ENCODE measurements at places on chromosomes 13 and 19.

DNA sequence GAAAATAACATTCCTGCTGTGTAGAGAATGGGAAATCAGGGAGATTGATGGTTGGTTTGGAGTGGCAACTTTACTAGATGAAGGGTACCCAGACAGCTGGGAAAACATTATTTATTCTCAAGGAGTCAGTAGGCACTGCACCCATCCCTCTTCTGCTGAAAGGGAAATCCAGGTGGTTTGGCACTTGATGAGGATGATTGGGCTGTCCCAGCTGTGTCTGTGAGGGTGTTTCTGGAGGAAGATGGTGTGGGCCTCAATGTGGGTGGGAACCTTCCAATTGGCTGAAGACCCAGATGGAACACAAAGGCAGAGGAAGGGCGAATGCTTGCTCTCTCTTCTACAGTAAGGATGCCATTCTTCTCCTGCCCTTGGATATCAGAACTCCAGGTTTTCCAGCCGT lies 10.4 kb upstream of the SACS start:
- no peak for DNase-seq

GRCh38 chr19:41442473-41443355 lies at the start of gene ERICH4:
ERICH4 (plus strand) TSS chr19:41443156; CDS start chr19:41443170, 14 bp downstream.
- DNase-seq, result no peak

- peak; percentile 73 for DNase-seq
Observed at GRCh38 chr19:6091771-6092291, 18.5 kb downstream of the RFX2 start.

DNA sequence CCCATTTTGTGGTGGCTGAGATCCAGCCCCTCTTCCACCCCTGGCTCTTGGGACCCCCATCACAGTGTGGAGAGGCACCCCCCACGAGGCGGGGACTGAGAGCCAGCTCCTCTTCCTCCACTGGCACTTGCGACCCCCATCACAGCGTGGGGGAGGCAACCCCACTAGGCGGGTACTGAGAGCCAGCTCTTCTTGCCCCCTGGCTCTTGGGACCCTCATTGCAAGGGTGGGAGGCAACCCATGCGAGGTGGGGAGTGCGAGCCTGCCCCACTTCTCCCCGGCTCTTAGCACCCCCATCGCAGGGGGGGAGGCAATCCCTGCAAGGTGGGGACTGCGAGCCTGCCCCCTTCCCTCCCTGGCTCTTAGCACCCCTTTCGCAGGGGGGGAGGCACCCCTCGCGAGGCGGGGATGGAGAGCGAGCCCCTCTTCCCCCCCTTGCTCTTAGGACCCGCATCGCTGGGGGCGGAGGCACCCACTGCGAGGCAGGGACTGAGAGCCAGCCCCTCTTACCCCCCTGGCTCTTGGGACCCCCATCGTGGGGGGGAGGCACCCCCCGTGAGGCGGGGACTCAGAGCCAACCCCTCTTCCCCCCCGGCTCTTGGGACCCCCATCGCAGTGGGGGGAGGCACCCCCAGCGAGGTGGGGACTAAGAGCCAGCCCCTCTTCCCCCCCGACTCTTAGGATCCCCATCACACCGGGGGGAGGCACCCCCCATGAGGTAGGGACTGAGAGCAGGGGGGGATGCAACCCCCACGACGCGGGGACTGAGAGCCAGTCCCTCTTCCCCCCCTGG lies 364.6 kb upstream of the SPRY2 start:
- DNase-seq, result no peak

- peak; percentile 8 for DNase-seq
Observed at GRCh38 chr13:22018076-22018835, 347.4 kb downstream of the FGF9 start.

DNA sequence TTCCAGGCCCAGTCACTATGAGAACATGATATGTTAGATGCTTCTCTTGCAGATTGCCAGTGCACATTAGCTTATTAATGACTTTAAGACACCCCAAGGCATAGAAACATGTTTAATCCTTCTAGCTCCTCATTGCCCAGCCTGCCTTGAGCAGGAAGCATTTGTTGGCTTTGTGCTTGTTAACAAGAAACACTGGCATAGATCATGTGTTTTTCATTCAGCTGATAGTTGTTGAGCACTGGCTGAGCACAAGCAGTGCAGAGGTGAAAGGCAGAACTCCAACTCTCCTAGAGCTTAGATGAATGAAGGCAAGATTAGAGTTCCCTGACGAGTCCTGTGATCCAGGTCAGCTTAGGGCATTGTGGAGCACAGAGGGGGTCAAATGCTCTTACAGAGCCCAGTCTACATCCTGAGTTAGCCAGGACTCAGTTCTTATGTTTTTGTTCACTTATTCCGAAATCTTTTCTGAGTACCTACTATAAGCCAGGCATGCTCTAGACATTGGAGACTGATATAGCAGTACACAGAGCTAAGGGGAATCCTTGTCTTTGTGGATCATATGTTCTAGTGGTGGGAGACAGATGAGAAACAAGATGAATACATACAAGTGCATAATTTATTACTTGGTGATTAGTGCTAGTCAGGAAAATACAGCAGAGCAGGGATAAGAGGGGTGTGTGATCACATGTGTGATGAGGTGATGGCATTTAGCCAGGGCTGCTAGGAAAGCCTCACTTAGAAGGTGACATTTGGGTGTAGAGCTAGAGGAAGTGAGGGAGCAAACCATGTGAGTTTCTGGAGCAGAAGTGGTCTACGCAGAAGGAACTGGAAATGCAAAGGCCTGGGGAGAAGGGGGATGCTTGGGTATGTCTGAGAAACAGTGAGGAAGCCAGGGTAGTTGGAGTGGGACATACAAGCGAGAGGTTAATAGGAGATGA lies 101.2 kb downstream of the WASF3 start:
- no peak for DNase-seq

DNA sequence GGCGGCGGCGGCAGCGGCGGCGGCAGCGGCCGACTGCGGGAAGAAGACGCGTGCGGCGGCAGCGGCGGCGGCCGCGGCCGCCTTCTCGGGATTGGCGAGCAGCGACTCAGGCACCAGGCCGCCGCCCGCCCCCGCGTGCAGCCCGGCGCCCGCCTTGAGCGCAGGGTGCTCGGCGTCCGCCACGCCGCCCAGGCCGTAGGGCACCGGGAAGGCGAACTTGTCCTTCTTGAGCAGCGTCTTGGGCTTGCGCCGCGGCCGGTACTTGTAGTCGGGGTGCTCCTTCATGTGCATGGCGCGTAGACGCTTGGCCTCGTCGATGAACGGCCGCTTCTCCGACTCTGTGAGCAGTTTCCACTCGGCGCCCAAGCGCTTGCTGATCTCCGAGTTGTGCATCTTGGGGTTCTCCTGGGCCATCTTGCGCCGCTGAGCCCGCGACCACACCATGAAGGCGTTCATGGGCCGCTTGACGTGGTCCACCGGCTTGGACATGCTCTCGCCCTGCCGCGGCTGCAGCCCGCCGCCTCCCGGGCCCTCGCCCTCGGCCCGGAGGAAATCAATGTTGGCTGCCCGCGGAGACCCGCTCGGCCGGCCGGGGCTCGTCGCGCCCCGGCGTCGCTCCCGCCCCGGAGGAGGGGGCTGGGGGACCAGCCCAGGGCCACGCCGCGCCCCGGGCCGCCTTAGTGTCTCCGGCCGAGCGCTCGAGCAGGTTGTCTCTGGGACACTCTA lies 621 bp downstream of the SOX21 start:
- no peak for DNase-seq

GRCh38 chr19:54418930-54419800 lies 3.9 kb downstream of the TTYH1 start:
- no peak for DNase-seq

DNA sequence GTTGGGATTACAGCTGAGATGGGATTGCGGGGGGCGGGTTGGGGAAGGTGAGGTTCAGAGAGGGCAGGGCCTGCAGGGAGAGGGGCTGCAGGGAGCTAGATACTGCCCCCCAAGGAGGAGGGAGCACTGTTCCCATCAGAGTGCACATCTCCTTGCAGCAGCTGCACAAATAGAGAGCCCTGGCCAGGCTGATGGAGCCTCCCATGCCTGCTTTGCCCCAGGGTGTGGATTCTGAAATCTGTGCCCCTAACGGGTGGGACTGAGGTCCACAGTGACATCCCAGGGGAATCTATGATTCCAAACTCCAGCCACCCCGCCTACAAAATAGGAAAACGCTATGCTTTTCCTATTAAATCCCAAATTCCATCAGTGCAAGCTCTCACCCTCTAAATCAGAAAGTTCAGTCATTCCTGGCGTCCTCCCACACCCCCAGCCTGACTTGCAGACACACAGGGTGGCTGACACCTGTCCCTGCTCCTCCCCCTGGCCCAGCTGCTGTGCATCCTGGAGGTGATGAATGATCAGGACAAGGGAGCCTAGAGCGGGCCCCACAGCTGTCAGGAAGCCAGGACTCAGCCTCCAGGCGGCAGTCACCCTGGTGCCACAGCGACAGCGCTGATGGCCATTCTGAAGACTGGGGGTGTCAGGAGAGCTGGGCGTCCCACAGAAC lies 6.3 kb upstream of the CEACAM21 start:
- DNase-seq, result no peak

- DNase-seq, result peak; percentile 85
Observed at GRCh38 chr13:49495783-49496762, at the start of gene PHF11. PHF11 (plus strand) TSS chr13:49495953; CDS start chr13:49496002, 49 bp downstream.

DNA sequence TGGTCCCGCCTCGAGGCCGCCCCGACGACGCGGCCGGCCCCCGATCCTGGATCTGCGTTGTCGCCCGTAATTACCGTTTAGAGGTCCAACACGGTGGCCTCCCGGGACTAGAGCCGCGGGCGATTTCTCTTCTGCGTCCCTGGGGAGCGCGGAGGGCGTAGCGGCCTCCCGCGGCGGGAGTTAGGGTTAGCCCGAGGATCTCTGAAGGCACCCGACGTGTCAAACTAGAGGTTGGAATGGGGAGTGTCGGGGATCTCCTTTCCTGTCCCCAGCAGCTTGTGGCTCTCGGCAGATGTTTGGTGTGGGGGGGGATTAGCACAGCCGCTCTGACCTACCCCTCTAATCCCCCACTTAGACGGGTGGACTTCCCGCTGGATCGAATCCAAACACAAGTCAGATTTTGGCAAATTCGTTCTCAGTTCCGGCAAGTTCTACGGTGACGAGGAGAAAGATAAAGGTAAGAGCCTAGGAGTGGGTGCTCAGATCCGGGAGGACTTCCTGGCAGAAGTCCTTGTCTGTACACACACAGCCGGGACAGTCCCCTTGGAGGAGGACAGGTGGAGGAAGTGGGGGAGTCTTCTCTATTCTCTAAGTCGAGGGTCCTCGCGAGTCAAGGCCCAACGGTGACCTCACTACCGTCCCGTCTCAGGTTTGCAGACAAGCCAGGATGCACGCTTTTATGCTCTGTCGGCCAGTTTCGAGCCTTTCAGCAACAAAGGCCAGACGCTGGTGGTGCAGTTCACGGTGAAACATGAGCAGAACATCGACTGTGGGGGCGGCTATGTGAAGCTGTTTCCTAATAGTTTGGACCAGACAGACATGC lies 581 bp downstream of the CALR start:
- DNase-seq, result peak; percentile 33

- DNase-seq, result no peak
Observed at GRCh38 chr13:27482983-27483382, 32.6 kb upstream of the MTIF3 start.

DNA sequence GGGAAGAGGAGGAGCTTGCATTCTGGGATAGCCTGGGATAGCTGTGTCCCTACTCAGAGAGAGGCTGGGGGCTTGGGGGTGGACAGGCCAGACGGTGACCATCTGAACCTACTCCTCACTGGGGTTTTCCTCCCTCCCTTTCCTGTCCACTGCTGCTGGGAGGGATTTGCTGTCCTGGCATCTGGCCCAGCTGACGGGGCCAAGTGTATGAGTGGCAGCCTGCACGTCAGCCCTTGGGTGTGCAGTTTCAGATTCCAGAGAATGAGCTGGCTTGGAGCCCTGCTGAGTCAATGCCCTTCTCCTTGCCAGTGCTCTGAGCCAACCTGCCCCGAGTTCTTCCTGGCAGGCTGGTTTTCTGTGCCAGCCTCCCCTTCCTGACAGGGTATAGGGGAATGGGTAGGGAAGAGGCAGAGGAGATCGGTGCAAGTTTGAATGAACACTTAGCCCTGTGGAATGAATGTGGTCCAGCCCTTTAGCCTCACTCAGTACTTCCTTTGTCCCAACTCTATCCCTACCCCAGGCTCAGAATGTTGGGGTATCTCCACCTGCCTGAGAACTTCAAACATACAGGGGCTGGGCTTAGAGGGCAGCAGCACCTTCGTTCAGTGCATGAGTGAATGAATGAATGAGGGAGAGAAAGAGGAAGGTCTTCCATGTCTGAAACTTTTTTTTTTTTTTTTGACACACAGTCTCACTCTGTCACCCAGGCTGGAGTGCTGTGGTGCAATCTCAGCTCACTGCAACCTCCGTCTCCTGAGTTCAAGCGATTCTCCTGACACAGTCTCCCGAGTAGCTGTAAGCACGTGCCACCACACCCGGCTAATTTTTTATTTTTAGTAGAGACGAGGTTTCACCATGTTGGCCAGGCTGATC lies 1.8 kb upstream of the ANGPTL4 start:
- DNase-seq, result peak; percentile 97

DNA sequence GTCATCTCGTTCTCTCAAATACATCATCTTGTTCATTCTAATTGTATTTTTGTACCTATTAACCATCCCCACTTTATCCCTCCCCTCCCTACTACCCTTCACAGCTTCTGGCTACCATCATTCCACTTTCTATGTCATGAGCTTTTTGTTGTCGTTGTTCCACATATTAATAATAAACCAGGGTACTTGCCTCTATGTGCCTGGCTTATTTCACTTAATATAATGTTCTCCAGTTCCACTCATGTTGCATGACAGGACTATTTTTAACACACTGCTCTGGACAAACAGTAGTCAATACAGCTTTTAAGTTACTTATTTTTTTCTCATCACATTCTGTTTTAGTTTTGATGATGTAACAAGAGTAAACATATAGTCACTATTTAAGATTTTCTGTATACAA lies 872.3 kb downstream of the SLITRK1 start:
- DNase-seq, result no peak

DNA sequence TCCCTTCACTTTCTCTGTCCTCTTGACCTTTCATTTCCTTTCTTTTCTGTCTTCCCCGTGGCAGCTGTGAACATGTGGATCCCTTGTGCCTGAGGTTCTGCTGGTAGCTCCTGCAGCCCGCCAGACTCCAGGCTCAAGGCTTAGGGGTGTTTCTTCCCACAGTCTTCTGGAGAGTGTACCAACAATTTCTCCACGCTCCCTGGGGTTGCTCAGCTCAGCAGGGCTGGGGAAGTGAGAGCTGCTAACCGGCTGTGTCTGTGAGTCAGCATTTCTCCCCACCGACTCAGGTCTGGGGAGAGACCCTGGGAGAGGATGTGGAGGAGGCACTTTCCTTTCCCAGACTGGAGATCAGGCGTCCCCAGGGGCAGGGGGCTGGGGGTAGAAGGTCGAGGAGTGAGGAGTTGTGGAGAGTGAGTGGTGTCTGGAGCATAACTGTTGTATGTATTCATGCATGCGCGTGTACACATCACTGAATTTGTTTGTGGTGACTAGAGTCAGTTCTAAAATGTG lies 193.6 kb downstream of the KCNRG start:
- DNase-seq, result peak; percentile 95

DNA sequence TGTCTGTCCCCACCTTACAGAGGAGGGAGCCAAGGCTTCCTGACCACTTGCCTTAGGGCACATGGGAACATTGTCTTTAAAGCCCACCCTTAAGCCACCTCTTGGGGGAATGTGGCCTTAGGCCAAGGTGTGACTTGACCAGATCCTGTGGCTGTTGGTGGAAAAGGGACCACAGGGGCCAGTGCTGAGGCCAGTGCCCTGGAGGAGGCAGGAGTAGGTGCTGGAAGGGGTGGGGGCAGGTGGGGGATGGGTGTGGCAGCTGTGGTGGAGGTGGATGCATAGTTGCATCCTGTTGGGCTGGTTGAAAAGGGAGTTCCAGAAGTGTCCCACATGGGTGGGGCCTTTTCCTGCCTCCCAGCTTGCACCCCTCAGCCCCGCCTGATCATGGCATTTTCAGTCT lies 44.8 kb downstream of the DNM2 start:
- no peak for DNase-seq
